ENCODE measurements at places on chromosomes 11 and 22.

GRCh38 chr11:9861860-9862725 lies 198.2 kb downstream of the SWAP70 start:
- DNase-seq: peak; percentile 1

DNA sequence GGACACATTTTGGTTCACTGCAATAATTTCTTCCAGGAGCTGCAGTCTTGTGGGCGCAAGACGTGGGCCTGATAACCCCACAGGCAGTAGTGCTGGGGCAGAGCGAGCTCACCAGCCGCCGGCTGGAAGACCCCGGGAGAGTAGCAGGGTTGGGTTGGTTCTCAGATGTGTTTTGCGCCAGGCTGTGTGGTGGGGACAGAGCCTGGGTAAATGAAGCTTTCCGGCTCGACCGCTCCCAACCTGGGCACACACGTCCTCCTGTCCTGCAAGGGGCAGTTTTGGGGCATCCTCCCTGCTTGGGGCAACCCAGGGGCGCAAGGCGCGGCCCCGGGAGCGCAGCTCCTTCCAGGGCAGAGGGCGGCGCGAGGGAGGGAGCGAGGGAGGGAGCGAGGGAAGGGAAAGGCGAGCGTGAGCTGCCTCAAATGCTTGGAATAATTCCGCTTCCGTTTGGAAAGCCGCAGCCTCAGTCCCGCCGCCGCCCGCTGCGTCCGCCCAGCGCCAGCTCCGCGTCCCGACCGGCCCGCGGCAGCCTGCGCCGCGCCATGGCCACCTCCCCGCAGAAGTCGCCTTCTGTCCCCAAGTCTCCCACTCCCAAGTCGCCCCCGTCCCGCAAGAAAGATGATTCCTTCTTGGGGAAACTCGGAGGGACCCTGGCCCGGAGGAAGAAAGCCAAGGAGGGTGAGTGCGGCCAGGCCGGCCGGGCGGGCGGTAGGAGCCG lies at the start of gene PARVA:
TSS of gene PARVA (plus strand) at position 466 of the 718 bp plus-strand sequence. CDS start at position 543, 77 bp downstream.
- DNase-seq: no peak

DNA sequence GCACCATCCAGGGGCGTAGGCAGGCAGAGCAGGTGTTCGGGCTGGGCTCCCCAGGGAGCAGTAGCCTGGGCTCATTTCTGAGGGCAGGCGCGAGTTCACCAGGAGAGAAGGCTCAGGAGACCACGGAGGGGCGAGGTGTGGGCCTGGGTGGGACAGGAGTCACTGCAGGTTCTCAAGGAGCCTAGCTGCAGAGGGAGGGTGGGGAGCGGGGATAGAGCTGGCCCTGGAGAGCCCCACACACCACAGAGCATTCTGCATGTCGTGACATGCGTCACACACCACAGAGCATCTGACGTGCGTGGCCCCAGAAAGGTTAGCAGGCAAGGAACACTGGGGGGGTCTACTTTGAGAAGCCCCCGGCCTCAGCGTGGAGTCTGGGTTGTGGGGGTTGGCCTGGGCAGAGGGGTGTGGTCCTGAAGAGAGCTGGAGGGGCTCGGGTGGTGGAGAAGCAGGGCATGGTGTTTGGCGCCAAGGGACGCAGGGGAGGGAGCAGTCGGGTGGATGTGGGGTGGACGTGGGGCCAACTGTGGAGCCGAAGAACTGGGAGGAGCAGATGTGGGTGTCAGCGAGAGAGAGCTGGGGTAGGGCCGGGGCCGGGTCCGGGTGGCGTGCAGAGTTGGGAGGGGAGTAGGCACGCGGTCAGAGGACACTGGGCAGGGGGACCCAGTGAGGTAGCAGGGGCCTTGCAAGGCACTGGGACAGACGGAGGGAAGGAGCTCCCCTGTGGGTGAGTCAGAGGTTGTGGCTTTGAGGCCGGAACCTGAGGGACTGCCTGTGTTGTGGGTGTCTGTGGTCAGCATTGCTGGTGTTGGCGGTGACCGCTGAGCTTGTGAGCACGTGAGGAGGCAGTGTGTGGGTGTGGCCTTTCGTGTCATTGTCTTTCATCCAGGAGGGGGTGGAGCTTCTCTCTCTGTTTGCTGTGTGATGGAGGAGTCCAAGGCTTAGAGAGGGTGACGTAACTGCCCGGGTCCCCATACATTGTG lies 25.5 kb downstream of the CTTN start:
- peak; percentile 19 for DNase-seq

GRCh38 chr11:36069576-36070212 lies 125.8 kb downstream of the LDLRAD3 start:
- no peak for DNase-seq

GRCh38 chr22:44608597-44609399 lies 93.2 kb upstream of the PRR5 start:
- DNase-seq: no peak

DNA sequence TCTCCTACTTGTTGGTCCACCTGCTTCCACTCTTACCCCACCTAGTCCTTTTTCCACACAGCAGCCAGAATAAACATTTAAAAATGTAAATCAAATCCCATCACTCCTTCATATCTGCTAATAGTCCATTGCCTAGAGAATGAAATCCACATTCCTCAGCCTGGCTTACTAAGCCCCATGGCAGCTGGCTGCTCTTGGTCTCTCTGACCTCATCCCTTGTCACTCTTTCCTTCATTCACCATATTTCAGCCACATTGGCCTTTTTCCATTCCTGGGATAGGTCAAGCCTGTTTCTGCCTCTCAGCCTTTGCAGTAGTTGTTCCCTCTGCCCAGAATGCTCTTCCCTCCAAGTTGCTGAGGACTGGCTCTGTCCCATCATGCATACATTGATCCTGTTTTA lies 512.8 kb downstream of the INSC start:
- no peak for DNase-seq

GRCh38 chr22:23862103-23862502 lies 4.4 kb downstream of the SLC2A11 start:
- no peak for DNase-seq

DNA sequence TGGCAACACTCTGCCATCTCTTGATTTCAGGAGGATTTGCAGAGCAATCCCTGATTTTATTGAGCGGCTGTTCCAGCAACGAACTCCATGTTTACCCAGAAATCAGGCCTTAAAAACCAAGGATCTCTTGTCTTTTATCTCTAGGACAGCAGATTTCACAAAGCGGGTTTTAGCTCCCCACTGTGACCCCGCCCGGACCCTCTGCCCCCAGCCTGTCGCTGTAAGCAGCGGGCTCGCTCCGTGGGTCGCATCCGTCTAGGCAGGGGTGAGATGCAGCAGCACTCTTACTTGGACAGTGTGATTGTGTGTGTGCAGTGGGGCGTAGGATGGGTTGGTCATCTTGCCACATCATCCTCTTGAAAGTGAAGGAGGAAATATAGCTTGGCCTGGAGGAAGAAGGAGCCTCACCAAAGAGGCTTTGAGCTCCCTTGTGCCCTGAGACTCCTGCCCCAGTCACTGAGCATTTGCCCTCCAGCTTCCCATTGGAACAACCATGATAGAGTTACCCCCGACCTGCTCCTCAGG lies 189.2 kb upstream of the TBCEL start:
- DNase-seq: no peak

- no peak for DNase-seq
Observed at GRCh38 chr11:88454881-88455280, 117.3 kb upstream of the CTSC start.

- no peak for DNase-seq
Observed at GRCh38 chr11:130675917-130676316, 227.5 kb downstream of the ADAMTS15 start.

GRCh38 chr22:37343863-37344734 lies 61.8 kb downstream of the CYTH4 start:
- no peak for DNase-seq

DNA sequence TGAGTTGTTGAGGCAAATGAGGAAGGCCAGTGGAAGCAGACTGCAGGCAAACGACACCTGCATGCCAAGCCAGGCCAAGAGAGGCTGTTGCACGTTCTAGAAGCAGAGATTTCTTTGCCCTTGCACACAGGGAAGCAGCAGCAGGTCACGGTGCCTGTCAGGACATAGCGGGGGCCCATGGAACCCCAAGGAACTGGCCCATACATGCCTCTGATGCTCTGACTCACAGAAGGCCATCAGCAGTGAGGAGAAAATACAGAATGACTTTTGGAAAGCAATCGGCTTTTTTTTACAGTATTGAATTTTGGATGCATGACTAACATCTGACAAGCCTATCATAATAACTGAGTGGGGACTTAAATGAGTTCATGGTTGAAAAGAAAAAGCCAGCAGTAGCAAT lies 123.9 kb downstream of the MPPED1 start:
- DNase-seq: no peak

DNA sequence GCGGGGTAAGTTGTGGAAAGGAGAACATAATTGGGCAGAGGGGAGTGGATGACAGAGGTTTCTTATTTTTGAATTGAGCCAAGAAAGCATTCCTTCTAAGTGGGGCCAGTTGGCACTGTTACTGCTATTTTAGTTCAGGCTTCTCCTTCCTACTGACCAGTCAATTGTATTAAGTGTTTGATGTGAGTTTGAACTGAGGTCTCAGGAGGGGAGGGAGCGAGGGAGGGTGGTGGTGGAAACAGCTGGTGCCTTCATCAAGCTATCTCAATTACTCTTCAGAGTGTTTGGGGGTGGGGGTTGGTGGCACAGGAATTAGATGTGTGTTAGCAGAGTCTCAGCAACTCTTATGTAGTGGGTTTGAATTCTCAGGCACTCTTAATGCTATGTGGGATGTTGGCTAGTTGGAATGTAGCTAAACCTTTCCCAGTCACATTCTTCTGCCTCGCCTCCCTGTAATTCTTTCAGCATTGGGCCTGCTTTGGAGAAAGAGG lies 14.5 kb downstream of the CTNND1 start:
- DNase-seq: no peak

DNA sequence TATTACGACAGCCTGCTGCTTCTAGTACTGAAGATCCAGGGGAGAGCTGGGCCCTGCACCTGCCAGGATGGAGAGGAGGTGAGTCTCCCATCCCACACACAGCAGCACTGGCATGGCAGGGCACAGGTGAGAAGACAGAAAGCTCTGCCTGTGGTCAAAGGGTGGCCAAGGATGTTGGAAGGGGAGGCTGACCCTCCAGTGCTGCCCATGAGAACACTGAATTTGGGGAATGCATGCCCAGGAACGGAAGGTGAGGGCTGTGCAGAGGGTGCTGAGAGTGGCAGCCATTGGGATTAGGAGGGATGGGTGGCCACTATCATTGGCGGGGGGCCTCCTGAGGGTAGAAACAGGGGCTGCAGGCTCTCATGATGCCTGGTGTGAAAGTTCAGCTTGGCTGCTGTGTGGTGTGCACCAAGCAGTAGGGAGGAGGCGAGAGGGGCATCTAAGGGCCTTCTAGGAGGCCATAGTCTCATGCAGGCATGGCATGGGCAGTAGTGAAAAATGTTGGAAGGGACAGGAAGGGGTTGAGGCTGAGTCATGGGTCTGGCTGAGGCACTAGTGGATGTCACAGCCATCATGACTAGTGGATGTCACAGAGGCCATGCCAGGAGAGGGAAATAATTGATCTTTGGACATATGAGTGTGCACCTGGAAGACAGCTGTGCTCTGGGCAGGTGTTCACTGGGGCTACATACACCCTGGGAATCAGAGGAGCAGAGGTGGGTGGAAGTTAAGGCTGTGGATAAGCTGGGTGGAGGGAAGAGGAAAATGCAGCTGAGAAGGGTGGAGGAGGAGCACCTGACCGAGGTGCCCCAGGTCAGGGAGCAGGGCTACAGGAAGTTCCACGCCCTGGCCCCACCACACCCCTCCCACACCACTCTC lies 2.5 kb upstream of the LRRC74B start:
- no peak for DNase-seq

GRCh38 chr22:35367331-35367886 lies 13.5 kb upstream of the HMOX1 start:
- DNase-seq: no peak

GRCh38 chr11:68682531-68682961 lies 1.8 kb upstream of the GAL start:
- no peak for DNase-seq

DNA sequence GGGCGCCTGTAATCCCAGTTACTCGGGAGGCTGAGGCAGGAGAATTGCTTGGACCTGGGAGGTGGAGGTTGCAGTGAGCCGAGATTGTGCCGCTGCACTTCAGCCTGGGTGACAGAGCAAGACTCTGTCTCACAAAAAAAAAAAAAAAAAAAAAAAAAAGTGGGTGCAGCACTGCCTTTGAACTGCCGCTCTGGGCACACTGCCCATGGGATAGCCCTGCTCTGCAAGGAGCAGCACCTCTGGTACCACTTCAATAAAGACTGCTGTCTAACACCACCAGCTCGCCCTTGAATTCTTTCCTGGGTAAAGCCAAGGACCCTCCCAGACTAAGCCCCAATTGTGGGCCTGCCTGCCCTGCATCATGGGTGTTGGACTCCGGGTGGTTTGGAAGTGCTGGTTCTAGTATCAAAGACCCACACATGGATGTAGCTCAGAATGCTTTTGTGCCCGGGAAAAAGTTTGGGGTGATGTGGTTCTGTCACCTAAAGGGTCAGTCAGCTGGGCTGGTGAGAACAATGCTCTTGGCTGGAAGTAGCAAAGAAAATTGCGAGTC lies 444.3 kb downstream of the TBC1D22A start:
- DNase-seq: no peak

DNA sequence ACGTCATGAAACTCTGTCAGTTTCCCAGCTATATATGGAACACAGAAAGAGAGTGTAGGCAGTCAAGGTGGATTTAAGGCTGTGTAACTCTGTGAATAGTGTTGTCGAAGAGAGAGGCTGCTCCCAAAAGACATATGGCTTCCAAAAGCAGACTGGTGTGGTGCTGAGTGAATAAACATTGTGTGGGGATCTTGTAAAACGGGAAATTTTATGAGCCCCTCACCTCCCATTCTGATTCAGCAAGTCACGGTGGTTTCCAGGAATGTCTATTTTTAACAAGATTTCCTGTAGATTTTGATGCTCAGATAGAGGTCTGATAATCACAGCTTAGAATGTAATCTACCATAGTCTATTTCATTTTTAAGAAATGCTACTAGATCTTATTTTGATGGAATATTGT lies 67.9 kb downstream of the SESN3 start:
- no peak for DNase-seq

Data from stimulated activated CD8-positive, alpha-beta memory T cell treated with anti-CD3 and anti-CD28 coated beads, Interleukin-2, amount 100 ng/mL, for 1 hour (primary cell).